ENCODE measurements at places on chromosomes 5 and 9.
A peak's percentile ranks its signal among the peaks of the same experiment; 100 is the strongest.

DNA sequence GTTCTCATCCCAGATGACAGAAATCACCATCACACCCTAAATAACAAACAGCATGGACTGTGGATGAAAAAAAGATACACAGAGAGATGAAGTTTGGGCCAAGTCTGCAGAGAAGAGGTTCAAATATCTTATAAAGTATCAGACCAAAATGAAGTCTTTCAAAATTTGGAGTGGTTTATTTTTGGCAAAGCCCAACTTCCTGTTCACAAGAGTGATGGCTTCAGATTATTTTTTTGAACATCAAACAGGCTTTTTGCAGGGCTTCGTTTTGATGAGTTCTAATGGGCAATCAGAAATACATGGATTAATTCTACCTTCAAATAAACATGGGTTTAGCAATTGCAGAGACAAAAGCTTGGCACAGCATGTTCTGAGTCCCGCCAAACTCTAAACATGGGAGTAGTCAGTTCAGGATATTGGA, 378.2 kb upstream of the RPS23 start:
- DNase-seq: no peak

DNA sequence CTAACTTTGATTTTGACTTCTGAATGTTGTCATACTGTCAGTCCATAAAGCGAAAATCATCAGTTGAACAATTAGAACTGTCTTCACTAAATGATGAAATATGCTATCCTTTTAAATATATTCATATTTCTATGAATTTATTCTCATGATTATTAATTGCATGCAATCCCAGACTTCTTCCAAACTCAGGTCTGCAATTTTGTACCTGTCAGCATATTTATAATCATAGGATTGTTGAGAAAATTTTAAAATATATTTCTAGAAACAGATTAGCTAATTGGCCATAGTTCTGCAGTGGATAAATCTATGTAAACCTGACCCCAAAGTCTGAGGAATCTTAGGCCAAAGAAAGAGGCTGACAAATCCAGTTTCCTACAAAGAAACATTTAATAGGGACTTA, 347.5 kb downstream of the SLCO4C1 start:
- DNase-seq: no peak

GRCh38 chr5:132227485-132228240, at the start of gene P4HA2:
P4HA2 (minus strand) TSS chr5:132227853; CDS start chr5:132218626, 9,227 bp downstream.
- DNase-seq: peak; percentile 77

GRCh38 chr5:144549580-144549979, 378.9 kb downstream of the KCTD16 start:
- peak; percentile 28 for DNase-seq

DNA sequence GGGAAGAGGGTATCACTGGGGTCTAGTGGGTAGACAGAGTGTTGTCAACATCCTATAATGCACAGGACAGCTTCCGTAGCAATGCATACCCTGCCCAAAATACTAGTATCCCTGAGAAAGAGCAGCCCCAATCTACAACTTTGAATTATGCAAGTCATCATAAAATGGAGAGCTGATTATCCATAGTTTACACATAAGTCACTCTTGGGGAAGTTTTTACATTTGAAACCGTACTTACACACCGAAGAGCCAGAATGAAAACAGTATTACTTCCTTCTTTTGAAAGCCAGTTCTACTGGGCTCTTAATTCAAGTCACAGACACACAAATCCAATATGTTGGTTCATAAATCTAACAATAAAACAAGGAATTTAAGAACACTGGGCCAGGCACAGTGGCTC, 21.6 kb downstream of the RNF145 start:
- DNase-seq: no peak

DNA sequence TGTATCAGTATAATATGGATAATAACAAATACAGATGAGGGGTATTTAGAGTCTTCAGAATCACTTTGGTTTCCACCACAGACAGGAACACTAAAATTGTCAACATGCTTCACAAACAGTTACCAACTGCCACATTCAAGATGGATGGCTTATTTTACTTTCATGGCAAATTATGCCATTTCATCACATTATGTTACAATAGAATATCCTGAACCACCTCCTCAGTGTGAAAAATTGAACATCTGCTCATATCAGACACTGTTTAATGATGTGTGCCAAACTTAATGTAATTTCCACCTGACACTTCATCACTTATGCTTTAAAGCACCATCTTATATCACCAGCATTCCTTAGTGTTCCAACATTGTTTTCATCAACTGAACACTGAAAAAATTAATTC, 357.4 kb downstream of the KCNN2 start:
- no peak for DNase-seq

GRCh38 chr5:124514956-124515355, 231.5 kb downstream of the ZNF608 start:
- no peak for DNase-seq

- DNase-seq: peak; percentile 71
Observed at GRCh38 chr9:132114102-132114707, 34.5 kb upstream of the MED27 start.

DNA sequence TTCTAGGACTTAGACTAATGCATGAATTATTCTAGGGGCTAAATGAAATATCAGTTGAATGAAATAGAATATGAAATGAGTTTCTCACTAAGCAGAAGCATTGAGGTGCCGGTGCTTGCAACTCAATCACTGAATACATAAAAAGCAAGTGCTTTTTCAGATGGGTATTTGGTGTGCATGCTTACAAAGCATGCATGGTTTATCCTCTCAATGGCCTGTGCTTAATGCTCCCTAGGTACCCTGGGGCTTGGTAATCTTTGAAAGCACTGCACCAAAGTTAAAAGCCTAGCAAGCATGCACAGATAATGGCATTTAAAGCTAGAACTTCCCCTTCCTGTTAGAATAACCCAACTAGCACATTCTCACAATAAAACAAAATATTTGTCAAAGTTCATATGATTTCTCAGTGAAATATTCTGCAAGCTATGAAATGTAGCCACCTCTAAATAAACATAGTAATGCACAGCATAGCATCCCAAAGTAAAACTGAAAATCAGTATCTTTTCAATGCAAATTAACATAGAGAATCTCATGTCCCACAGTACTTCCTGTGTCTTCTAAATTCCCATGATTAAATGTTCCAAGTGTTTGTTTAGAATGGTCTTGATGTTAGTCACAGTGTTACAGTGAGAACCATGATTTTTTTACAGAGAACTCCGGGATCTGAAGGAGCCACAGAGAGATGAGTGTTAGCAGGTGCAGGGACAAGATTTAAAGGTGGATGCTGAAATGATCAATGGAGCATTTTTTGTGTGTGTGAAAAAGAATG, 143.4 kb upstream of the CDH6 start:
- no peak for DNase-seq

DNA sequence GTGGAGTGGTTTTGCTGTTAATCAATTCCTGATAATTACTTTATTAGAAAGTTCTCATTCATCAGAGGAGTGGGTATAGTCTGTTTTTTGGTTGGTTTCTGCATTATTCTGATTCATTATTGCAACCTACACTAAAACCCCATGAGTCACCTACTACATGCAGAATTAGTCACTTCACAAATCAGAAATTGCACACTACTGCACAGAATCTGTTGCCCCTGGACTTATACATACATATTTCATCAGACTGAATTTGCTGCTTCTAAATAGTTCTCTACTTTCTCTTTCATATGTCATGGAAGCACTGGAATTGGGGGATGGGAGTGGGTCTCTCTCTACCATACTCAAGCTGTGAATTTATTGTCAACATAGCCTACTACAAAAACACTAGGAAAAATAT, 585.1 kb downstream of the DNAH5 start:
- peak; percentile 87 for DNase-seq
